ENCODE measurements at places on chromosomes 2 and 18. TPM values are rescaled to one million over a fixed set of nuclear protein-coding genes. Genes with fewer than 3 reads are reported as not detected.

Gene SKOR2
- 1.4 TPM for total RNA-seq

Gene C2orf66
- total RNA-seq, result not detected

Gene TET3
- total RNA-seq, result 12.2 TPM

Gene KLHL30
- total RNA-seq, result 0.37 TPM

Gene SERPINB12
- total RNA-seq, result 0.94 TPM

Gene ASAP2
- total RNA-seq, result 42.4 TPM

Gene COLEC11
- total RNA-seq, result 15.4 TPM

Gene L3MBTL4
- total RNA-seq, result 50.9 TPM

Gene CREB1
- 71.3 TPM for total RNA-seq

Gene TMEM178A
- 5.7 TPM for total RNA-seq

Gene EFR3B
- 3.6 TPM for total RNA-seq

Gene SCN7A
- total RNA-seq, result 8.7 TPM

Gene KIAA2012
- 1.3 TPM for total RNA-seq

Gene COL6A3
- total RNA-seq, result 74.1 TPM

Gene COA5
- 40.5 TPM for total RNA-seq

Gene CACNB4
- total RNA-seq, result 83.8 TPM

Data from testis (tissue), 5 donors.